Stimulated activated naive B cell treated with anti-CD40 and anti-IgM and Interleukin-4, amounts not matched to agents 10 μg/mL and 1 μg/mL and 100 μg/mL, for 72 hours (primary cell): ENCODE measurements at places on chromosomes 12 and 14.

- no peaks in the 10 kb centered on the region for H3K27me3 ChIP-seq
- no peak overlapping the region for H3K27ac ChIP-seq
- no peak overlapping the region for H3K4me3 ChIP-seq
- no peak for DNase-seq
- H3K4me1 ChIP-seq, result no peaks in the 10 kb centered on the region
Measured at GRCh38 chr12:71108355-71108754, 49.4 kb downstream of the TSPAN8 start.

DNA sequence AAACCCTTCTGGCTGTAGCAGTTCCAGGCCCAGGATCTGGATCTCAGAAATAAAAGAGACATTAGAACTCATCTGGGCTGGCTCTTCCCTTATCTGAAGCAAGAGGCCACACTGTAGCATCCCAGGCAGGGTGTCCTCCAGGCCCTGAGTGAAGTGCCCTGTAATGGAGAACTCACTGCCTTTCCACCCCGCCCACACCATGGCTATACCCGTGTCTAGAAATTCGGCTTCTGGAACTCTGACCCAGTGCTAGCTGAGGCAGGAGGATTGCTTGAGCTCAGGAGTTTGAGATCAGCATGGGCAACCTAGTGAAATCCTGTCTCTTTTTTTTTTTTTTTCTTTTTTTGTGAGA is 23.5 kb upstream of the PLEKHG3 start:
- H3K4me3 ChIP-seq, result no peak overlapping the region
- H3K4me1 ChIP-seq, result peaks cover 1% of the 10 kb centered on the region
- no peak for DNase-seq
- H3K27ac ChIP-seq, result no peak overlapping the region
- H3K36me3 ChIP-seq, result no peaks in the 10 kb centered on the region

DNA sequence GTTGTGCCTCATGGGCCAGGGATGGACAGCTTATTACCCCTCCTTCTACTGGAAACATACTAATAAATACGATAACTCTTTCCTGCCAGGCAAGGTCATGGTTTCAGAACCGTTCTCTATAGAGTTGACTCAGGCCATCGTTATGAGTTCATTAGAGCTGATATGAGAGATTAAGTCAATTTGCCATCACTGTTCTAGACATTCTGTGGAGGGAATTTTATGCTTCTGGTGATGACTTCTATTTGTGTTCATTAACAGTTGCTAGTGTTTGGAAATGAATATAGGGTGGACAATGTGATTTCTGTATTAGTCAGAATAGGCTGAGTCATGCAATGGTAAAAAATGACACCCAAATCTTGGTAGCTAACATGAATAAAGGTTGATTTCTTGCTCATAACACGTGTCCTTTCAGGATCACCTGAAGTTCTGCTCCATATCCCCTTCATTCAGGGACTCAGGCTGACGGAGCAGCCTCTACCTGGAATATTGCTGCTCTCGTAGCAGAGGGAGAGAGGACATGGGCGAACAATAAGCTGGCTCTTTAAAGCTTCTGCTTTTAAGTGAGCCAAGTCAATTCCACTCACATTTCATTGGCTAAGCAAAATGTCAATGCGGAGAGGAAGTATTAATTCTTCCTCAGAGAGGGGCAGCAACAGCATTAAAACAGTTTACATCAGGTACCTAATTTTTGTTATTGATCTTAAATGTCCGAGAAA is 18.5 kb upstream of the TBPL2 start:
- peaks cover 18% of the 10 kb centered on the region for H3K27me3 ChIP-seq
- no peaks in the 10 kb centered on the region for H3K36me3 ChIP-seq
- no peak overlapping the region for H3K27ac ChIP-seq
- peaks cover 3% of the 10 kb centered on the region for H3K4me1 ChIP-seq
- no peak for DNase-seq

GRCh38 chr14:53929871-53930715 is 26.5 kb downstream of the BMP4 start:
- no peak for DNase-seq
- H3K36me3 ChIP-seq, result no peaks in the 10 kb centered on the region
- peaks cover 17% of the 10 kb centered on the region for H3K27me3 ChIP-seq
- no peak overlapping the region for H3K4me3 ChIP-seq
- H3K4me1 ChIP-seq, result no peaks in the 10 kb centered on the region

GRCh38 chr14:105030836-105031396 is 10.0 kb upstream of the CDCA4 start:
- no peak overlapping the region for H3K27ac ChIP-seq
- peaks cover 19% of the 10 kb centered on the region for H3K4me1 ChIP-seq
- H3K4me3 ChIP-seq, result no peak overlapping the region
- no peaks in the 10 kb centered on the region for H3K27me3 ChIP-seq

GRCh38 chr14:30138567-30138966 is 210.9 kb upstream of the PRKD1 start:
- no peak overlapping the region for H3K4me3 ChIP-seq
- H3K36me3 ChIP-seq, result no peaks in the 10 kb centered on the region
- H3K27me3 ChIP-seq, result no peaks in the 10 kb centered on the region

- peaks cover 17% of the 10 kb centered on the region for H3K27me3 ChIP-seq
- H3K4me3 ChIP-seq, result no peak overlapping the region
- DNase-seq, result no peak
- peaks cover 8% of the 10 kb centered on the region for H3K36me3 ChIP-seq
- no peak overlapping the region for H3K27ac ChIP-seq
Measured at GRCh38 chr12:117036547-117036946, 62.7 kb downstream of the TESC start.

DNA sequence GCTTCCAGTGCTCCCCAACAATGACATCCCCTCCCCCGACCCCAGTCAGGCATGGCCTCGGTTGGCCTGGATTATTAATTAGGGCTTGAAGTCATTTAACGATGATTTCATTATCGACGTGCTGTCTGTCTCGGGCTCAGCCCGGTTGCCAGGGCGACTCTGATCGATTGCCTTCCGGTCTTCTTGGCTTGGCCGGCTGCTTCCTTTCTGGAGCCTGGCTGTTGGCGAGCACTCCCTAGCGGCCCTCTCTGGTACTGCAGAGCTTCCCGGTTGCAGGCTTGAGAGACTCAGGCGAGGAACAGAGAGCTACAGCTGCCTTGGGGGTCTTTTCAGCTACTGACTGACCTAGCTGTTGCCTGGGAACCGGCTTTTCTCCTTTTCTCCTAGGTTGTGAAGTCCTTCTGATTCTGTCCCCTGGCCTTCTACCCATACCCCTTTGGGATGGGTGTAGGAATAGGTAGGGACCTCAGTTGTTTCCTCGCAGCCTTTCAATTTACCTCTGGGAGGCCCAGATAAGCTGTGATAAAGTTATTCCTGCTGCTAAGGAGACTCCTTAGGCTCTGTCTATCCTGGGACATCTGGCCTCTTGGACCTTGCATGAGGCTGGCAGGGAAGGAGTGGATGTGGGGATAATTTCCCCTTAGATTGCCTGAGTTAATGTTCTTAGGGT is 5.5 kb upstream of the CISTR start:
- peak; percentile 69 for DNase-seq
- peaks cover 24% of the 10 kb centered on the region for H3K4me1 ChIP-seq
- H3K4me3 ChIP-seq, result no peak overlapping the region
- H3K27me3 ChIP-seq, result peaks cover 42% of the 10 kb centered on the region
- no peaks in the 10 kb centered on the region for H3K36me3 ChIP-seq

GRCh38 chr12:19891936-19892591 is 452.8 kb downstream of the AEBP2 start:
- no peaks in the 10 kb centered on the region for H3K36me3 ChIP-seq
- H3K27ac ChIP-seq, result no peak overlapping the region
- H3K4me3 ChIP-seq, result no peak overlapping the region

DNA sequence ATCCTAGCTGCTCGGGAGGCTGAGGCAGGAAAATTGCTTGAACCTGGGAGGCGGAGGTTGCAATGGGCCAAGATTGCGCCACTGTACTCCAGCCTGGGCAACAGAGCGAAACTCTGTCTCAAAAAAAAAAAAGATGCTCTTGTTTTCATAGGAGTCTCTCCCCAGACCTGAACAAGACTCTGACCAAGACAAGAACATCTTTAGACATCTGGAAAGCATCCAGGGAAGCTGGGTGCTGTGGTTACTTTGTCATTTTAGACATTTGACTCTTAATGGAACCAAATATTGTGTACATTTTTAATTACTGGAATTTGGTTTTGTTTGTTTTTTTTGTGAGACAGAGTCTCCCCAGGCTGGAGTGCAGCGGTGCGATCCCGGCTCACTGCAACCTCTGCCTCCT is 21.1 kb upstream of the ATF1 start:
- no peak overlapping the region for H3K27ac ChIP-seq

DNA sequence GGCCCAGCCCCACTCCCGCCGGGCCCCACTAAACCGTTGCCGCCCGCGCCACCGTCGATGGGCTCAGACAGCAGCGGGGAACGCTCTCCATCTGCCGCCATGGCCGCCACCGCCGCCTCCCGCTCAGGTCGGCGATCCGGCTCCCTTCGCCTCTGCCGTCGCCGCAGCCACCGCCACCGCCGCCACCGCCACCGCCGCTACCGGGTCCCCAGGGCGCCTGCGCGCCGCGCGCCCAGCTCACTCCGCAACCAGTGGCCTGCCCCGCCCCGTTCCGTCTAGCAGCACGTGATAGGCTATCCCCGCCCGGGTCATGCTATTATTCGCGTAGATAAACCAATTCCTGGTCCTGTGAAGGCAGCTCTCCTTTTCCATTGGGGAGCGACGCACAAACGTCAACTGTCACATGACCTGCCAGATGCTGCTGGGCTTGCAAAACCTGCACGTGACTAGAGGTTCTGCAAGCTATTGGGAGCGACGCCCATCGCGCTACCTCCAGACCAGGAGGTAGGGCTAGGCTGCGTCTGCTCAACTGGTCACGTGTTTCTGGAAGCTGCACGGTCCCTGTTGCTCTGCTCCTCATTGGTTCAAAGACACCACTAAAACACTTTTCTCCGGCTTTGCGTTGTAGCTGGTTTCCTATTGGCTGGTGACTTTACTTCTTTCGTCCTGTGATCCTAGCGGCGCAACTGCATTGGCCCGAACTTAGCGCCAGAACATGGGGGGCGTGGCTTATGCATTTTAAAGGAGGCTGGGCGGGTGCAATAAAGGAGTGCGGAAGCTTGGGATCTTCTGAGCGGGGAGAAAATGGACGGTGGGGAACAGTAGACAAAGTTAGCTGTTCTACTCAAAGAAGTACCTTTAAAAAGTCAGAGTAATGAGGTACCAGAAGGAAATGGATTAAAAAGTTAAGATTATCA is at the start of gene PIP4P1:
Gene PIP4P1 (minus strand): TSS at position 210 of the 917 bp plus-strand sequence. CDS start 109 bp downstream, at position 101.
- no peaks in the 10 kb centered on the region for H3K27me3 ChIP-seq
- peak within 1 kb of the TSS; percentile 100 for H3K4me3 ChIP-seq
- H3K27ac ChIP-seq, result peak within 1 kb of the TSS; percentile 99

GRCh38 chr12:6206327-6206726 is 6.1 kb downstream of the CD9 start:
- peaks cover 7% of the 10 kb centered on the region for H3K27me3 ChIP-seq
- DNase-seq, result no peak

DNA sequence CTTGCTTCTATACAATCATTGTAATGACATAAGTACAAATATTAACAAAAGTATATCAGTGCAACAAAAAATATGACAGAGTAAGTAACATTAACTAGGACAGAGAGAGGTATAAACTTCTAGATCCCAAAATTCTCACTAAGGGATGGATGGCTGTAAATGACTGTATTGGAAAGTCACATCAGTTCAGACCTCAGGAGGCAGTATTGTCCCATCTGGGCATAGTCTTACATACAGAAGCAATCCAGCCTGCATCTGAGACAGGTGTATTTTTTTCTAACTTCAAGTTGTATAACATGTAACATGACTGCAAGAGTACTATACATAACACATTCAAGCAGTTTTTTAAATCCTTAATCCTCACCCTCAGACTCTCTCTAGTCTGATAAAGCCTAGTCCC is 99.0 kb downstream of the GARIN6 start:
- H3K4me3 ChIP-seq, result no peak overlapping the region
- no peaks in the 10 kb centered on the region for H3K36me3 ChIP-seq
- no peak for DNase-seq
- no peaks in the 10 kb centered on the region for H3K27me3 ChIP-seq

GRCh38 chr12:126447346-126447745 is 1382.1 kb downstream of the AACS start:
- peaks cover 13% of the 10 kb centered on the region for H3K4me1 ChIP-seq
- H3K27ac ChIP-seq, result no peak overlapping the region
- H3K27me3 ChIP-seq, result no peaks in the 10 kb centered on the region
- no peak overlapping the region for H3K4me3 ChIP-seq
- H3K36me3 ChIP-seq, result no peaks in the 10 kb centered on the region

DNA sequence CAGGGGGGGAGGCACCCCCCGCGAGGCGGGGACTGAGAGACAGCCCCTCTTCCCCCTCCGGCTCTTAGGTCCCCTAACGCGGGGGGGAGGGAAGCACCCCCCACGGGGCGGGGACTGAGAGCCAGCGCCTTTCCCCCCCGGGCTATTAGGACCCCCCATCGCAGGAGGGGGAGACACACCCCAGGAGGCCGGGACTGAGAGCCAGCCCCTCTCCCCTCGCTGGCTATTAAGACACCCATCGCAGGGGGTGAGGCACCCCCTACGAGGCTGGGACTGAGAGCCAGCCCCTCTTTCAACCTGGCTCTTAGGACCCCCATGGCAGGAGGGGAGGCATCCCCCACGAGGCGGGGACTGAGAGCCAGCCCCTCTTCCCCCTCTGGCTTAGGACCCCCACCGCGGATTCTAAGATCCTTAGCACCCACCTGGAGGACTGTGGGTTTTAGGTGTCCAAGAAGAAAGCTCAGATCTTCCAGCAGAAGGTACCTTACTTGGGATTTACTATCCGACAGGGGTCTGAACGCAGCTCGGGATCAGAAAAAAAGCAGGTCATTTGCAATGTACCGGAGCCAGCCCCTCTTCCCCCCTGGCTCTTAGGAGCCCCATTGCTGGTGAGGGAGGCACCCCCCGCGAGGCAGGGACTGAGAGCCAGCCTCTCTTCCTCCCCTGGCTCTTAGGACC is 197.8 kb upstream of the PZP start:
- no peaks in the 10 kb centered on the region for H3K27me3 ChIP-seq
- no peak overlapping the region for H3K27ac ChIP-seq
- no peak for DNase-seq
- H3K4me1 ChIP-seq, result peaks cover under 1% of the 10 kb centered on the region
- H3K36me3 ChIP-seq, result no peaks in the 10 kb centered on the region

DNA sequence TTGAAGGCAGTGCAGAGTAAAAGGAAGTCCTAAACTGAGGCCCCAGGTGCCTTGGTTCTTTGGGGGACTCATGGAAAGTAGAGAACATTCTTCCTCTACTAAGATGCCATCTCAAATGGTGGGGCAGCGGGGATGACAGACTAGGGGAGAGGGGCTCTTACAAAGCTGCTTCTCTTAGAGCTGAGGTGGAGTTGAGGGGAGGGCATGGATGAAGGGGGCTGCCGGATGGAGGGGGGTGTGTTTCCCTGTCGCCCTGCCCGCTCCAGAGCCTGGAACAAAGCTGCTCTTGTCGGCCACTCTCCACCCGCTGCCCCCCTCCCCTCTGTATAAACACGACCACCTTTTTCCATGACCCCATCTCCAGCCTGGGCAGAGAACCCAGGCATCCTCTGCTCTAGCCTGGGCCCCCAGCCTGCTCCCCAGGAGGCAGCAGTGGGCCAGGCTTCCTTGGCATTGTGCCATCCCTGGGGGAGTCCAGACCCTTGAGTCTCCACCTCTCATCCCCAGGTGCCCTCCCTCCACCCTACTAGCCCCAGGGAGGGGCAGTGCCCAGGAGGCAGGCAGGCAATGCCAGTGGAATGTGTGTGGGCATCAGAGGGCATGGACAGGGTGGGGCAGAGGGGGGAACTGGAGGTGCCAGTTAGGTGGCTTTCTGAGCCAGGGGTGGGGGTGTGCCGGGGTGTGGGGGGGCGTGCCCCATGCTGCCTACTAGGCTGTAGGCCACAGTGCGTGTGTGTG is 1.7 kb downstream of the RARG start:
- H3K36me3 ChIP-seq, result peaks cover 14% of the 10 kb centered on the region
- no peak for DNase-seq
- peak overlapping the region; percentile 22 for H3K4me3 ChIP-seq
- H3K4me1 ChIP-seq, result peaks cover 23% of the 10 kb centered on the region
